ENCODE measurements at places on chromosomes 12 and 14. TPM values are rescaled to one million over a fixed set of nuclear protein-coding genes. Genes with fewer than 3 reads are reported as not detected.
A peak's percentile ranks its signal among the peaks of the same experiment; 100 is the strongest.

ITGB7 gene
- 1.1 TPM for total RNA-seq

PPP4R4 gene
- 0.21 TPM for total RNA-seq

DNA sequence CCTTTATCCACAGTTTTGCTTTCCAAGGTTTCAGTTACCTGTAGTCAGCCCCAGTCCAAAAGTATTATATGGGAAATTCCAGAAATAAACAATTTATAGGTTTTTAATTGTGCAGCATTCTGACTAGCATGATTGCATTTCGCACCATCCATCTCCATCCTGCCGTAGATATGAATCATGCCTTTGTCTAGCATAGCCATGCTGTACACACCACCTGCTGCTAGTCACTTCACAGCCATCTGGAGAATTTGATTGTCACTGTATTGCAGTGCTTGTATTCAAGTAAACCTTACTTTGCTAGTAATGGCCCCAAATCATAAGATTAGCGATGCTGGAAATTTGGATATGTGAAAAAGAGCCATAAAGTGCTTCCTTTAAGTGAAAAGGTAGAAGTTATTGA is 36.0 kb downstream of the MUCL1 start:
- DNase-seq: no peak

RPL10L gene
- not detected for total RNA-seq

- DNase-seq: peak; percentile 54
Observed at GRCh38 chr12:94140556-94140955, 7.8 kb upstream of the PLXNC1 start.

- no peak for DNase-seq
Observed at GRCh38 chr12:45637706-45638105, 91.8 kb upstream of the ARID2 start.

DNA sequence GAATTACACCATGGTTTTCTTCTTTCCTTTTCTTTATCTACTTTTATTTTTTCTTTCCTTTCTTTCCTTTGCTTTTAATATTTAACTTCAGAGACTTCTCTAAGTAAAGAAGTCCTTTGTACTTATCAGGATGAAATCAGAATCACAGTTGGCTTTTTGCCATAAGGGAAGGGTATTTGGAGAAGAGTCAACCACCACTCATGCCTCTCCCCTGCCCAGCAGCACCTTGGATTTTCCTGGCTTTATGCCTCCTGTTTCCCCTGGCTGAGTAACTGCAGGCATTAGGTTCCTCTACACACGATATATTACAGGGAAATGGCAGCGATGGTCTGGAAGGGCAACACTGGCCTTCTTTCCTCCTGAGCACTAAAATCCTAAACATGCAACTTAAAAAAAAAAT is 266.4 kb upstream of the CAND1 start:
- DNase-seq: no peak

- peak; percentile 53 for DNase-seq
Observed at GRCh38 chr14:64707661-64708060, 3.4 kb downstream of the PLEKHG3 start.

TAS2R19 gene
- total RNA-seq: 5.7 TPM

DNA sequence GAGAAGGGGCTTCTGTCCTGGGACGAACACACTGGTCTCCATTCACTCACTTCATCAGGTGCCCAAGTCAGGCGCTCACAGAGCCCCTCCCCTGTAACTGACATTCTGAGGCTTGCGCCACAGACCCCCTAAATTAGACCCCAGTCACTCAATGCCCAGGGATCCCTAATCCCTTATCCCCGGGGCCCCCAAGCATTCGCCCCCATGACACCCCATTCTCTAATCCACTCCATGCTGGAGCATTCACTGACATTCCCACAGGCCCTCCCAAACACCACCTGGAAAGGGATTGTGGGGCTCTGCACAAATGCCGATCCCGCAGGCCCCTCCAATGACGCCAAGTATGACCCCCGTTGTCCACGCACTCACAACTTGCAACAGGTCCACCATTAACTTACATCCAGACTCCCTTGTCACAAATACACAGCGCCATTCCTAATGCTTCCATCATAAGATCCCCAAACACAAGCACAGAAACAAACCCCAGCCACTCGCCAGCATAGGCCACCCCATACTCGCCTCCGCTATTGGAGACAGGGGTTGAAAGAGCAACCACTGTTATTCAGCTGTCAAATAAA is 1.5 kb downstream of the ZNF605 start:
- DNase-seq: no peak

- no peak for DNase-seq
Observed at GRCh38 chr12:52074971-52075724, 4.4 kb upstream of the SMIM41 start.

PCED1B gene
- total RNA-seq: 7.0 TPM

DNA sequence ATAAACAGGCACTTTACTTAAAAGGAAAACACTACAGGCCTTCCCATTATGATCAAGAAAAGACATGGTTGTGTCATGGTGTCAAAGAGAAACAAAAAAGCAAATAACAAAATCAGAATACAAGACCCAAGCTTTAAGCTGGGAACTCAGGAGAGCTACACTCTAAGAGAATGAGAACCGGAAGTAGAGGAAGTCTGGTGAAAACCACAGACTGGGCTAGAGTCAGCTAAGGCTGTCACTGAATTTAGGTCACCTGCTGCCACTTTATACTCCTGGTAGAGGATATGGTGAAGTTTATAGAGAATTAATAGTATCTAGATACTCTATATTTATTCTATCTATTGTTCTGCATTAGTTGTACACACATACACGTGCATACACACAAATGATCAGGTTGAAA is 971.7 kb downstream of the FLRT2 start:
- no peak for DNase-seq

CINP gene
- 41.5 TPM for total RNA-seq

DNA sequence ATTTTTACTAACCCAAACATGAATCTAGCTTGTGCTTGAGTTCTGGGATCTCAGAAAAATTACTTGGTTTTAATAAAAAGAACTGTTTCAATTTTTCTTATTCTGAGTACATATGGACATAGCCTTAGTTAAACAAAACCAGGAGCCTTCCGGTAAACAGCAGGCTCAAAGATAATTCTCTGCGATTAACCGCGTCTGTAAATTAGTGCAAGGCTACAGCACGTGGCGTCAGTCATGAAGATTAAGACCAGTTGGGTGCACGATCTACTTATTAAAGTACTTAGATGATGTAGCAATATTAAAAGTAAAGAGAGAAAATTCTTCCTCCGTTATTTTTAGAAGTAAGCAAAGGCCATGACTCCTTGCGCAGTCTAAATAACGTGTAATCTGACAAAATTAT is 700 bp downstream of the KCNJ8 start:
- no peak for DNase-seq

DNA sequence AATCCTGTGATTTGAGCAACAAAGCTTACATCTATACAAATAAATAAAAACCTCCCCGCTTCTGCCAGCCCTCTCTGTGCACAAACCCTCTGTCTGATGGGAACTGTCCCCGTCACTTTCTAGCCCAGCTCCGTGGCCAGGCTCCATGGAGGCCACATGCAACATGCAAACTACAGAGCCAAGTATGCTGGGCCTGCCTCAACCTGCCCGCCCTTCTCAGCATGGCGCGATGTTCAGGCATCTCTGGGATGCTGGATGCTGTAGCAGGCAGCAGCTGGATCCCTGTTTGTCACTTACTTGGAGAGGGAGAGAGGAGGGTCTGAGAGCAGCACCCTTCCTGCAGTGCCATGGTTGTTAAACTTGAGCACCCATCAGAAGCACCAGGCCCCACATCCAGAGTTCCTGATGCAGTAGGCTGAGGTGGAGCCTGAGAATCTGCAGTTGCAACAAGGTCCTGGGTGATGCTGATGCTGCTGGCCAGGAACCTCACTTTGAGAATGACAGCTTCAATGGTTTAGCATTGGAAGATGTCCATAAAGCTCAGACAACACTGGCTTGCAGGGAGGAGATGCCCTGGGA is 32.4 kb downstream of the CLMN start:
- no peak for DNase-seq

DNA sequence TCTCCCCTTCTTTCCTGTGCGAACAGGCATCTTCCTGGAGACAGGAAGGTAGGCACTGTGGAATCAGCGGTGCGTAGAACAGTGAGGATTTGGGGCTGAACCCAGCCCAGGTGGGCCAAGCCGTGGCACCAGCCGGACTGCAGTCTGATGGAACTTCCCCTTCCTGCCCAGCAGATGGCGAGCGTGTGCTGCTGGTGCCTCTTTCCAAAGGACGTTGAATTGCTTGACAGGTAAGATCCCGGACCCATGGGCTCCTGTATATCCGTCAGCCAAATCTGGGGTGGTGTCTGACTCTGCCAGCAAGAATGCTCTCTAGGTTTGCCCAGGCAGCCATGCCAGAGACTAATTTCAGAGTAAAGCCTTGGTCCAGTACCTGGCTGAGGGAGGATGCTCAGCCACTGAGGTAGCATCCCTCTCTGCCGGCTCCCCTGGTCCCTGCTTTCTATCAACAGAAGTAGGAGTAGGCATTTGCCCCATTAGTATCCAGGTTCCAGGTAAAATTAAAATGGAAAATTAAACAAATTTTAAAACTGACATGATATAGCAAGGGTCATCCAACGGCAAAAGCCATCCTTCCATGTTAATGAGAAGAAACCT is 21.1 kb upstream of the KCNA5 start:
- DNase-seq: no peak

DNA sequence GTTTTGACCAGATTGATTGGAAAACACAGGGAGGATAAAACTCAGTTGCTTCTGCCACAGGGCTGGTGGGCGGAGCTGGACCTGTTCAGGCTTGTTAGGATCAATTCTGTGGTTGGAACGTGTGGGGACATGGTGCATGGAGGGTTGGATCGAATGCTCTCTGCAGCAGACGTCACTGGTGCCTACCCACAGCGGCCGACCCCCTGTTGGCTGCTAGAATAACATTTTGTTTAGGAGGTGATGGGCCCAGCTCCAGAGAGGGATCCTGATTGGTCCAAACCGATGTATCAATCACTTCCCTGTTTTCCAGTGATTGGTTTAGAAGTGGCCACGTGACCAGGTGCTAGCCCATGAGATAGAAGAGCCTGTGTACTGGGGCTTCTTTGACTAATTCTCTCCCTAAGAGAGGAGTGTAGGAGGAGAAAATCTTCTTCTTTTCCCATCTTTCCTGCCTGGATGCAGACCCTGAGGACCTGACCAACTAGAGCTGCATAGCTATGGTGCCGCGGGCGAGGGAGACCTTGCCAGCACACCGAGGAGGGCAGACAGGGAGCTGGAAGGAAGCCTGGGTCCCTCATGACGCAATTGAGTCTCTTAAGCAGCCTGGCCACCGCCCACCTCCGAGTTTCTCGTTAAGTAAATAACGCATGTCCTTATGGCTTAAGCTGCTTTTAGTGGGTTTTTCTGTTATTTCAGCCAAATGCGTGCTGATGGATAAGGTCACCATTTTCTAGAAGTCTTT is 163.5 kb downstream of the AACS start:
- DNase-seq: no peak

- DNase-seq: no peak
Observed at GRCh38 chr14:49920935-49921334, 28.1 kb downstream of the ARF6 start.

GRCh38 chr14:105294142-105294597 is 6.6 kb downstream of the BRF1 start:
- no peak for DNase-seq

GRCh38 chr12:12214635-12215131 is 52.2 kb downstream of the LRP6 start:
- DNase-seq: no peak

DNA sequence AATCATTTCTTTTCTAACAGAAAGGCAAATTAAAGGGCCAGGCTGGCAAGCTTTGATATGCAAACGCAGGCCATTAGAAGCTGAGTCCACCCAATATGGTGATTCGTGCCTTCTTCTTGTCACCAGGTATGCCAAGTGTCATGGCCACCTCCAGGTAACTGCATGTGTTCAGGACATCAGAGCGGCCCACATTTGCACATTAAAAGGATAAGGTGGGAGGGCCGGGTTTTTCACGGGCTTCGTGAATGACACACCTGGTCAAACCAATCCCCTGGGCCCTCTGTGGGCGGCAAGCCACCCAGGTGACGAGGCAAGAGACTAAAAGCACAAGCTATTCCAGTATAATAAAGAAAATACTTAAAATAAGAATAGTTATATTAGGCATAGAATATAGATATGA is 75.9 kb upstream of the TSPAN11 start:
- no peak for DNase-seq

DNA sequence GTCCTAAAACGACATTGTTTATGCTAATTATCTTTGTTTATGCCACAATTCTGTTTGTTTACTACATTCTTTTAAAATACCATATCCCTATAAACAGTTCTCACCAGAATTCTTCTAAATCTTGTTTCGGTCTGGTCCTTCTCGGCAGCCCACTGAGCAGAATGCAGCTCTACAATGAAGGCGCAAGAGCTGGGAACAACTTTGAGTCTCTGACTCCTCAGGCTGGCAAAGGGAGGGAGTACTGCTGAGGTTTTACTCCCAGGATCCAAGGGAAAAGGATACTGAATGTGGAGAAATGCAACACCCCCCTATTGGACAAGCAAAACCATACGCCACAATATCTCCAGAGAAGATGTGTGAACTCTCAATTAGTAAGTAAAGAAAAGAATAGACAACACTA is 5.4 kb downstream of the SOX5 start:
- no peak for DNase-seq

KRT79 gene
- not detected for total RNA-seq

- no peak for DNase-seq
Observed at GRCh38 chr12:111691262-111691661, 5.4 kb downstream of the ACAD10 start.

GRCh38 chr12:8860165-8860961 is 37.9 kb downstream of the A2ML1 start:
- DNase-seq: peak; percentile 25

DNA sequence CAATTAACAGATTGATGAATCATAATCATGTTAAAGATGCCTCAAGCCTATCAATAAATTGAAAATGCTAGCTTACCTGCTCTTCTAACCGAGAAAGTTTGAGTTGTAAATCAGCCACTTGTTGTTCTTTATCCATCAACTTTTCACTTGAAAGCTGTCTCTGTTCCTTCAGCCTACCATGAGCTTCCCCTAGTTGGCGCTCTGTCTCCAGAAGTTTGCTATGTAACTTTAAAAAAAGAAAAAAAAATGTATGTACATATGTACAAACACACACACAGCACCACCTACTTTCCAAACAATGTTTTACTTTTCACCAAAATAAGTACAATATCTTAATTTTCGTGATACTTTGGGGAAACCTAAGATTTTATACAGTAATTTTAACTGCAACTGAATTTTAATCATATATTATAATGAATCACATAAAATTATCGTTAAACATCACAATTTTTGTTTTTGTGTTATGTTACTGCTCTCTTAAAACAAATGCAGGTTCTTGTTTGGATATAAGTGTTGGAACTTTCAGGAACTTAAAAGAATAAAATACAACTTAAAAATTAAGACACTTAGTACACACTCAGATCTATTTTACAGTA is 101.2 kb downstream of the EEA1 start:
- DNase-seq: peak; percentile 46

SMIM41 gene
- not detected for total RNA-seq

GRCh38 chr12:56593909-56594621 is 36.1 kb downstream of the BAZ2A start:
- DNase-seq: peak; percentile 76

All from Caco-2 (cell line).